ENCODE measurements at places on chromosomes 3 and 15. TPM values are rescaled to one million over a fixed set of nuclear protein-coding genes. Genes with fewer than 3 reads are reported as not detected.
A peak's percentile ranks its signal among the peaks of the same experiment; 100 is the strongest.

DNA sequence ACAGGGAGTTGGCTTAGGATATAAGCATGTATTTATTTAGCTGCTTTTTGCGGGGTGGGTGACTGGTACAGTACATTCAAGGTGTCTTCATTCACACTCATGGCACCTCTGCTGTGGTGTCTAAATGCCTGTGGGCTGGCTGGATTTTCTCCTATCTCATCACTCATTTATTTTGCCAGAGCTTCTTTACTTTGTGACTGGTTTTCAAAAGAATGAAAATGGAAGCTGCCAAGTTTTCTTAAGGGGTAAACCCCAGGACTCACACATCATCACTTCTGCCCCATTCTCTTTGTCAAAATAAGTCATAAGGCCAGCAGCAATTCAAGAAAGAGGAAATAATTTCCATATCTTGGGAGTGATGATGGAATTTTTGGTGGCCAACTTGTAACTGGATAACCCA lies 493.4 kb upstream of the ALCAM start:
- DNase-seq: no peak

GRCh38 chr15:80401456-80401855 lies 2.7 kb upstream of the ARNT2 start:
- no peak for DNase-seq

Gene CELSR3
- 0.27 TPM for polyA plus RNA-seq

GRCh38 chr3:169405076-169405475 lies 258.4 kb downstream of the MECOM start:
- DNase-seq: no peak

Gene DTWD1
- polyA plus RNA-seq: 14.0 TPM

DNA sequence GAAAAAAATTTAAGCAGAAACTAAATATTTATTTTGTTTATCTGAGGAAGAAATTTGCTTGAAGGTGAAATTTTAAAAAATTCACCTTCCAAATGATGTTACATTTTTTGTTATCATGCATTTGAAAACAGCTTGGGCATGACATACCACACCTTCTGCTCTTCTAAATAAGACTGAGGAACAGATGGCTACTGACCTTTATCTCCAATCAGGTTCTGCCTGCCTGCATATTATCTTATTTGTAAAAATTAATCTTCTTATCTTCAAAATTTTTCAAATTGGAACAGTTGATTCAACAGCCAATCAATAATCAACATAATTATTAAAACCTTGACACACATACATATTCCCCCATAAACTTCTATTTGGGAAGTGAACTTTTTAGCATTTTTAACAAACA lies 641.8 kb upstream of the ZNF385D start:
- no peak for DNase-seq

Gene PLA1A
- polyA plus RNA-seq: 4.4 TPM

- peak; percentile 84 for DNase-seq
Measured at GRCh38 chr3:127544192-127544802, 46.2 kb downstream of the TPRA1 start.

DNA sequence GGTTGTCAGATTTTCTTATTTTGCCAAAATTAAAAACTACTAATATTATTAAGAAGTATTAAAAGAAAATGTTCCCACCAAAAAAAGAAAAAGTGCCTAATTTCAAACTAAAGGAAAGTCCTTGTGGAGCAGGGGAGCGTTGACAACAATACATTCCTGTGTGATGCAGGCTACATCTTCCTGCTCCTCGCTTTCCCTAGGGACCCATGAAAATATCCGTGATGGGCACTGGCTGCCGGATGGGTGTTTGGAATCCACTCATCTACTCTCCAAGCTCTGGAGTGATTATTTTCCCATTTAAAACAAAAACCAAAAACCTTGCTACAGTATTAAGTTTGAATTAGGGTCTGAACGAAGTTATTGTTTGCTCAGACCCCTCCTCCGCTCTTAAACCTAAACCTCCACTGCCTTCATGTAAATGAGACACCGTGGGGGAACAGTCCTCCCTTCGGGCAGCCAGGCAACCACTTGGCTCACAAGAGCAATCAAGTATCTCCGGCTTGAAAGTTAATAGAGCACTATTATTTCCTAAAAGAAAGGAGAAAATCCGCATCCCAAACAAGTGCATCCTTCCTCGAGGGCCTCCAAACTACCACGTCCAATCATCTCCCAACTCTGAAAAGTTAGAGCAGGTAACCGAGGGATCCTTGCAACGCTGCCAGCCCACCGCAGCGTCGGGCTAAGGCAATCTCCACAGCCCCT lies 1.5 kb downstream of the ITGB5 start:
- no peak for DNase-seq

DNA sequence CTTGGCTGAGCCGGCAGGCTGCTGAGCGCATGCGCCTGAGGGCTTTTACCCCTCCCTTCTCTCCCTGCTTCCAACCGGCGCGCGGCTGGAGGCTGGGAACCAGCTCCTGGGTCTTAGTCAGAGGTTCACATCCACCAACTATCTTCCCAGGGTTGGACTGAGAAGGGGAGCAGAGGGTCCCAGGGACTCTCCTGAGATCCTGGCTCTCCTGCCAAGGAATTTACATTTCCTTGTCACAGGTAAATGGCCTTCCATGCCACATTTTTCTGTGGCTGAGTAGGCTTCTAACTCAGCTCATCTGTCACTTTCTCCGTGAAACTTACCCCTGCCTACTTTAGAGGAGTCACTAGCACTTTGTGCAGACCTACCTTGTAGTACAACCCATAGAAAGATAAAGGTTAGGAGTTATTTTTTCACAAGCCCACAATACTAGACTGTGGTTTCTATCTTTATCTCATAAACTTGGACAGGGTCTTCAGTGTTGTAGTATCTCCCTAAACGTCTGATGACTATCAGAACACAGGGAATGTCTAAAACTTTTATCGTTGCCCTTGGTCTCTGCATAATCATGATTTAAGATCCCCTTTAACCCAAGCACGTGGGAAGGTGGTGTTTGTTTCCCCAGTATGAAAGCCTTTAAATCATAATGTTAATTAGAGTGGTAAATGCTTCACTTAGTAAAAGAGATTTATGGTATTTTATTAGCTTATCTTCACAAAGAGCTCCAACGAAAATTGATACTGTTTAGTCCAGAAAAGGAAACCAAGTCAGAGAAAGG lies 638 bp upstream of the TBC1D5 start:
- no peak for DNase-seq

DNA sequence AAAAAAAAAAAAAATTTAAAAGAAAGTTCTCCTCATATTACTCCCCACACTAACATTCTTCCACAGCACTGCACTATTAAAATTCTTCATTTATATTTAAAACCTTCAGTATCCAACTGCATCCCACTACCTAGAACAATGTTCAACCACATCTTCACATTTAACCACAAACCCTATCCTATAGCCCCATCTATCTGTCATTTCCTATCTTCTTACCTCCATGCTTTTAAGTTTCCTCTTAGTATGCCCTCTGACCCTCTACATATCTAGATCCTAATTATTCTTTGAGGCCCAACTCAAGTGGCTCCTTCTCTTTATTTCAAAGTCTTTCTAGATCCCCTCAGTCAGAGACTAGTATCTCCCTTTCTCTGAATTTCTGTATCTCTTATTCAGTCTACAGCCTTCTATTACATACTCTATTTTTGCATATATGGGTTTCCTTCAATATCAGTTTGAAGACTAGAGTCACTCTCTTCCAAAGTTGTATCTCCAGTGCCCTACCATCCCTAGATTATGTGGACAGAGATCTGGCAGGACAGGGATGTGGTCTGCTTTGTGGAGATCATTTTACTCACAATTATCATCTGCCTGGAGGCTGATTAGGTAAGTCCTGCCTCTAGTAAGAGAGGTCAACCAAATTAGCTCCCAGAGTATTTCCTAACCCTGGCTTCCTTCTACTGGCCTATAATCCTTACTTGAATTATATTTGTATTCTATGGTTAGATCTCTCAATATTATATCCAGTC lies 1.4 kb downstream of the CIAO2A start:
- DNase-seq: no peak

- DNase-seq: no peak
Measured at GRCh38 chr3:97882975-97883598, 61.3 kb downstream of the CRYBG3 start.

DNA sequence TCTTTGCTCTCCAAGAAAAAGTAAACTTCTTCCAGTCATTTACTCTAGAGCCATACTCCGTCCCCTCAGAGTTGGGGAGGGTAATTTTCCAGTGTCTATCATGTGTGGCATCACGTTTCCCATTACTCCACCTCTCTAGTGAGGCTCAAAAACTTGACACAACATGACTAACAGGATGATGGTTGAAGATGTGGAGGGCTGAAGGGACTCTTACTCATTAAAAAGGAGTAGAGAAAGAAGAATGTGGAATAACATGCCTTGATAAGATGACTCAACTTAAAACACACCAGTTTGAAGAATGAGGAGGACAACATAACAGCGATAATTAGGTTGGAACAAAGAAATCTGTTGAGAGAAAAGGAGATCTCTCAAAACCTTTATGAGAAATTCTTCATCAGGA lies 894.3 kb downstream of the OTOL1 start:
- DNase-seq: no peak

GRCh38 chr15:85598219-85598618 lies 196.5 kb downstream of the KLHL25 start:
- DNase-seq: no peak

Gene EPHA3
- 2.7 TPM for polyA plus RNA-seq

Gene NKIRAS1
- polyA plus RNA-seq: 15.1 TPM
